HCEC 1CT (cell line): ENCODE measurements at places on chromosomes 1 and 21.
A peak's percentile ranks its signal among the peaks of the same experiment; 100 is the strongest.

GRCh38 chr1:9014475-9015375, 11.5 kb downstream of the SLC2A7 start:
- no peak for DNase-seq

GRCh38 chr1:106787520-106787919, 269.0 kb upstream of the PRMT6 start:
- DNase-seq, result no peak

- no peak for DNase-seq
Observed at GRCh38 chr1:110594456-110595352, 11.5 kb downstream of the KCNA2 start.

GRCh38 chr1:84835169-84835568, 57.8 kb downstream of the LPAR3 start:
- no peak for DNase-seq

DNA sequence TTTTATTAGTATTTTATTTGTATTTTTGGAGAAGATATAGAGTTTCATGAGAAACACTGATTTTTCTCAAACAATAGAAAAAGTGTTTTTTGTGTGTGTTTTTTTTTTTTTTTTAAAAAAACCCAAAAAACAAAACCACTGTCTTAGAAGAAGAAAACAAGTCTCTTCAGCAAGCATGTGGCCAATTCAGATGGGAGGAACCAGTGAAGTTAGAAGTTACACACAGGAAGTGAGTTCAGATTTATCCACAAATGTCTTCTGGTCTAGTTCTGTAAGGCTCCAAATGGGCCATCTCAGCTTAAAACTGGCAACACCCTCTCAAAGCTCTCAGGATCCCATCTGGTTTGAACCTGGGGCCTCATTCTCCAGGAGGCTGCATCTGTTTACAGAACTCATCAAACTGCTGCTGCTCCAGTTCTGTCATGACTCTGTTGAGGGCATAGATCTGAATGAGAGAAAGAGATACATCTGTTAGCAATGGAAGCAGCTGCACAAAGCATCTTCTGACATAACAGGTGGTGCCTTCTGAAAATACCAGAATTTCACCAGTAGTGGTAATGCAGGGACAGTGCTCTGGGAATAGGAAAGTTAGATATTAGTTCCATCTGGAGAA, 9.8 kb upstream of the ERMAP start:
- no peak for DNase-seq

DNA sequence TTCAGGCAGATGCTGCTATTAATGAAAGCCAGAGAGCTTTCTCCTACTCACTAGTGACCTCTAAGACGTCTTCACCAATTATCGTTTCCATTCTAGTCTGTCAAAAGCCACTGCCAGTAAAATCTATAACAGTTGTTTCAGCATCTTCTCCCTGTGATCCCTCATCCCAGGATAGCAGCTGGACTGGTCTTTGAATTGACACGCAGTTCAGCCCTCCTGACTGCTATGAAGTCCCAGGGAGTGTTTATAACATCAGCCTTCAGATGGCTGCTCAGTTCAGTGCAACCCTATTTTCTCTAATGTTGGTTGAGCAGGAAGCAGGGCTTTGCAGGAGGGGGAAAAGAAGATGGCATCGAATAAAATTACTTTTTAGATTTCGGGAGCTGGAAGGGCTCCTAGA, 23.6 kb upstream of the MARK1 start:
- no peak for DNase-seq

- no peak for DNase-seq
Observed at GRCh38 chr1:230291731-230292620, 134.2 kb downstream of the PGBD5 start.

- no peak for DNase-seq
Observed at GRCh38 chr1:4053774-4054173, 153.7 kb upstream of the C1orf174 start.

- peak; percentile 82 for DNase-seq
Observed at GRCh38 chr1:93614986-93615581, 66.6 kb downstream of the BCAR3 start.

GRCh38 chr1:173917149-173917548, at the start of gene SERPINC1:
TSS of gene SERPINC1 (minus strand) at chr1:173917327. CDS start at chr1:173917259, 68 bp downstream.
- no peak for DNase-seq

GRCh38 chr1:225712391-225712790, 59.5 kb upstream of the ENAH start:
- peak; percentile 19 for DNase-seq

DNA sequence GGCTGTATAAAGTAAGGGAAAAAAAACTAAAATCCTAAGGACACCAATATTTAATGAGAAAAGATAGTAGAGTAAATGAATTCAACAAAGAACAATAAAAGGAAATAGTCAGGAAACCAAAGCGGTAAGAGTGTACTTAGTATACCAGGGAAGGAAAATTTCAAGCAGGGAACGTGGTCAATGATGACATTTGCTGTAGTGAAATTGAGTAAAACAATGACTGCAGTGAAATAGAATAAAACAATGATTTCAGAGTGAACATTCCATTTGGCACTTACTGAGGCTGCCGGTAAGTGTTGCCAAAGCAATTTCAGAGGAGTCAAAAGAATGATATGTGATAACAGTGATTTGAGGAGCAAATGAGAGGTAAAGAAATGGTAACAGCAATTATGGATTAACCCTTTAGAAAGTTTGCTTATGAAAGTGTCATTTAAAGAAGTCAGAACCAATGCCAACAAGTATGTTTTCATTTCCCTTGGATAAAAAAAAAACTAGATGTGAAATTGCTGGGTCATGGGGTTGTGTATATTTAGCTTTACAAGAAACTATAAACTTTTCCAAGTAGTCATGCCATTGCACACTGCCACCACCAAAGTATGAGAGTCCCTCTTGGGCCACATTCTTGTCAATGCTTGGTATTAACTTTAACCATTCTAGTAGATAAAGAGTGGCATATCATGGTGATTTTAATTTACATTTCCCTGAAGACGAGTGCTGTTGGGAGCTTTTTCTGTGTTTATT, 50.5 kb downstream of the VCAM1 start:
- DNase-seq, result no peak

GRCh38 chr1:42037161-42037560, 116.0 kb upstream of the GUCA2B start:
- no peak for DNase-seq

DNA sequence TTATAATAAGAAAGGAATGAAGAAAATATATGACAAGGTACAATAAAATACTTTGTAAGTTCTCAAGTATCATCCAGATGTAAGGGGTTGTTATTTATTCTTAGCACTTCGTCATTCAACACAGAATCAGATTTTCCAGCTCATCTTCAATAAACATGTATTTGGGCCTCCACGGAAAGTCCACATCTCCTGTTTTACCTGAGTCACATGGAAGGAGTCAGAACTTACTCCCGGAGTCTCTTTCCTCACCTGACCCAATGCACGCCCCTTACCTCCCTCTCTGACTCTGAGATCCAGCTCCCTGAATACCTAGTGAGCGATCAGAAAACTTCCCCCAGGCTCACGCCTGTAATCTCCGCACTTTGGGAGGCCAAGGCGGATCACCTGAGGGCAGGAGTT, 1.5 kb upstream of the PMVK start:
- no peak for DNase-seq

DNA sequence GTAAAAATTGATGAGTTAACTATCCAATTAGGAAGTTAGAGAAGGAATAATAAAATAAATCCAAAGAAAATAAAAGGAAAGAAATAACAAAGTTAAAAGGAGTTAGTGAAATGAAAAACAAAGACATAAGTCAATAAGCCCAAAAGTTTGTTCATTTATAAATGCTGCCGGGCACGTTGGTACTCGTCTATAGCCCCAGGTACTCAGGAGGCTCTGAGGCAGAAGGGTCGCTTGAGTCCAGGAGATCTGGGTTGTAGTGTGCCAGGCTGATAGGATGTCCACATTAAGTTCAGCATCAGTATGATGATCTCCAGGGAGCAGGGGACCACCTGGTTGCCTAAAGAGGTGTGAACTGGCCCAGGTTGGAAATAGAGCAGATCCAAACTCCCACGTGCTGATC, 35.5 kb upstream of the VANGL1 start:
- no peak for DNase-seq

GRCh38 chr1:8797216-8797615, 20.2 kb downstream of the RERE start:
- DNase-seq, result peak; percentile 80

DNA sequence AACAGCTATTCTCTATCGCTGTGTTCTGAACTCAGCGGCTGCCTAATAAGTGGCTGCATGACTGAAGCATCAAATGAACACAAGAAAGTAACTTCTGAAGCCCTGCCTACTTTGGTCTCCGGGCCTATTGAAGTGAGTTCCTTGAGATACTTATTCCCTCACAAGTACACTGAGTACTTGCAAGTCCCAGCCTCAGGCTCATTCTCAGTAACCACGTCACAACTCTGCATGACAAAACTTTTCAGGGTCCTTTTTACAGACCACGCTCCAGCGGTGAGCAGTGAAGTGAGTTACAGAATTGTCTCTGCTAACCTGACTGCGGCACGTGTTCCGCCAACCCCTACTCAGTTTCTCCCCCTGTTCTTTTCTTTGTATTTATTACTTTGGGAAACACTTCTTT, 1342.7 kb upstream of the ADGRL4 start:
- DNase-seq, result no peak

DNA sequence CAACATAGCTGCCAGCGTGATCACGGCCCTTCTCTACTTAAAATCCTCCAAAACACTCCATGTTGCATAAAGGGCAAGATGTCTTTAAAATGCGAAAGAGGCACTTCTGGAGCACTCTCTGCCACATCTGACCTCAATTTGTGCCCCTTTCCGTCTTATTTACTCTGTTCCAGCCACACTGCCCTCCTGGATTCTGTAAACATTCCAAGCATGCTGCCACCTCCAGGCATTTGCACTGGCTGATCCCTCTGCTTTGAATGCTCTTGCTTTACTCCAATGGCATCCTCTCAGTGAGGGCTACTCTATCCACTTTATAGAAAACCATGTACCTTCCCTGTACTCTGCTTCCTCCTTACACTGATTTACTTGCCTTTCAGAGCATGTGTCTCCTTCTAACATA, 5.3 kb upstream of the RGS7 start:
- no peak for DNase-seq

- DNase-seq, result no peak
Observed at GRCh38 chr1:232743999-232744398, 61.2 kb upstream of the MAP10 start.

DNA sequence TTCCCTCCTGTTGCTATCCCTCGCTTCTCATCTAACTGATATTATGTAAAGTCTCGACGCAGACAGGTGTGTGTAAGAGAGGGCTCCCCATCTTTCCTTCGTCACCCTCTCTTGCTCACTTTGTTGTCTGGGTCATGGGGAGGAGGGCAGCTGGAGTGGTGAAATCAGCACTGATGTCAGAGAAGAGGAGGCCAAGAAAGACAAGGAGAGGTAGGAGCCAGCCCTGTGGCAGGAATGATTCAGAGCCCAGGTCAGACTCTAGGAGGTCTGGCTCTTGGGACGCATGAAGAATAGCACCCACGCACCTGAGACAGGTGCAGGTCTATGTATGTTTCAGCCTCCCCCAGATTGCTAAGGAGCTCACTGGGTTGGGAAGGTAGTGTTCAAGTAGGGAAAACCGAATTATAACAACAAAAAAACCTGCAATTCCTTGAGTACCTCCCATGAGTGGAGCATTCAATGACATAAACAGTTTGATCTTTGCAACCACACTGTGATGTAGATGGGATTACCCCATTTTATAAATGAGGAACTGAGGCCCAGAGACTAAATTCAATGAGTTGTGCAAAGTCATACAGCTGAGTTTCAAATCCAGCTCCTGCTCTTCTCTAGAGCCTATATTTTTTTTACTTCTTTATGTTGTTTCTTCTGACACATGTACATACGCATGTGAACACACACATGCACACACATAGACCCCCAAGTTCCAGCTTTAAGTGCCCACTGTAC, 10.4 kb downstream of the NUAK2 start:
- no peak for DNase-seq
